C1 segment of cervical spinal cord (tissue), 14 donors: ENCODE measurements at places on chromosomes 11 and 22.

DNA sequence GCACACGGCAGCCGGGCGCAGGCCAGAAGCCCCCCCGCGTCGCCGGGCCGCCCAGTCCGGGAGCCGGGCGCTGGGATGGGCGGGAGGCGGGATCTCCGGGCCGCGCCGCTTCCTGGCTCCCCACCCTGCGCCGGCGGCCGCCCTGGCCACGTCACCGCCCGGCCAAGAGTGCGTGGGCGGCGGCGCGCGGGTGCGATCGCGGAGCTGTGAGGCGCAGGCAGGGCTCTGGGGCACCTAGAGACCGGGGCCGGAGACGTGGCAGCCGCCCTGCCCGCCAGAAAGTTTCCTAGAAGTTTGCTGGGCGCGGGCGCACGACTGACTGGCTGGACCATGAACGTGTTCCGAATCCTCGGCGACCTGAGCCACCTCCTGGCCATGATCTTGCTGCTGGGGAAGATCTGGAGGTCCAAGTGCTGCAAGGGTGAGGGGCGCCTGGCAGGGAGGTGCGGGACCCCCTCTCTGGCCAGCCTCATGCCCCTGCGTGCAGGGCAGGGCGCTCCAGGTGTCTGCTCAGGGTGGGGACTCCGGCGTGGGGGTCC lies at the start of gene KDELR3:
Gene KDELR3 (plus strand): TSS at position 193 of the 539 bp plus-strand sequence. CDS start 138 bp downstream, at position 331.
- DNase-seq = no peak

DNA sequence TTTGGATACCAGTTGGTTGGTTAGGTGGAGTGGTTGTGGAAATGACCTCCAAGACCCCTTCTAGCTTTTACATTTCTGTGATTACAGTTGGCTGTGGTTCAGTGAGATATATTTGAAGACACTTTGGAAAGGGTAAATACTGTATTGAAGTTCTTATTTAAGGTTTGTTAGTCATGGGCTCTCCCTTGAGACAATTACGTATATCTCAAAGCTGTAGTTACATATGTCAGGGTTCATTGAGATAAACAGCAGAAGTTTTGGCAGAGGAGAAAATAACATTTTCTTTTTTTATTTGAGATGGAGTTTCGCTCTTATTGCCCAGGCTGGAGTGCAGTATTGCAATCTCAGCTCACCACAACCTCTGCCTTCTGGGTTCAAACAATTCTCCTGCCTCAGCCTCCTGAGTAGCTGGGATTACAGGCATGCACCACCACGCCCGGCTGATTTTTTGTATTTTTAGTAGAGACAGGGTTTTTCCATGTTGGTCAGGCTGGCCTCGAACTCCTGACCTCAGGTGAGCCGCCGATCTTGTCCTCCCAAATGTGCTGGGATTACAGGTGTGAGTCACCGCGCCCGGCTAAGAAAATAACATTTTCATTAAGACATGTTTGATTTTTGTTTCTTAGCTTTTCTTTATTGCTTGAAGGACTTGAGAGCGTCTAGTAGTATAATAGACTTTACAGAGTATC lies 1.9 kb downstream of the RNF121 start:
- DNase-seq = no peak

- no peak for DNase-seq
Observed at GRCh38 chr11:2990617-2991451, 1.3 kb downstream of the NAP1L4 start.

GRCh38 chr11:26418386-26418912 lies 86.5 kb downstream of the ANO3 start:
- DNase-seq = no peak

DNA sequence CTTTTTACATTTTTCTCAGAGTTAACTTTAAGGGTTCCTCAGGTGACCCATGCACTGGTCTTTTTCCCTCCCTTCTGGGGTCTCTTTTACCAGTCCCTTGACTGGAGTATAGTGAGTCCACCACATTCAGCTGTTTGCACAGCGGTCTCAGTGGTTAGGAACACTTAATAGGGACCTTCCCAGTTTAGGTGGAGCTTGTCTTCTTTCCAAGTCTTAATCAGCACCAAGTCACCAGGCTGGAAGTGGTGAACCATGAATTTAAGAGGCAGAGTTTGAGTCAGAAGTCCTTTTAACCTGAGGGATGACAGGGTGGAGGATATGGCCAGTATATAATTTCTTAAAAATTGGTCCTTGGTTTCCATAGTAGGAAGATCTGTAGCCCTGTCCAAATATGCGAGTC lies 349.7 kb upstream of the MPPED2 start:
- no peak for DNase-seq

GRCh38 chr22:42001121-42001520 lies 2.5 kb downstream of the WBP2NL start:
- DNase-seq = no peak

DNA sequence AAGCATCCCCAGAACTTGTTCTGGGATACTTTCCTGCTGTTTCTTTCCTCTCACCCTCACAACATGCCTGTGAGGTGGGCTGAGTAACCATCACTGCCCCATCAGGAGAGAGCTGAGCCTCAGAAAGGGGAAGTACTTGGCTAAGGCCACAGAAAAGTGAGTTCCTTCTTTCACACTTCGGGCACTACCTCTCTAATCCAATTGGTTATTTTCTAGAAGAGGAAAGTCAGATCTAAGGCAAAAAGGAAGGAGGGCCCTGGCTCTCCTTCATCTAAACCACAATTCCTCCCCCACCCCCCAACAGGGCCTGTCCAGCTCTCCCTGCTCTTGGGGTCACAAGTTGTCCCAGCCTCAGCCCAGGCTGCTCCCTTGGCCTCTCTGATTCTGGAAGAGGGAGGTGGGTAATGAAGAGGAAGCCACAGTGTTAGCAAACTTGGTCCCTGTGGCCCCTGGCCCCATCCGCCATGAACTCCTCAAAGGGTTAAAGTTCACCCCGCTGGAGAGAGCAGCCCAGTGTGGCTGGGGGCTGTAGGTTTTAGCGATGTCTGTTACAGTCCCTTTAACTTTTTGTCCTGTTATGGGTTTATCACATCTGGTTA lies 34.0 kb downstream of the SLC22A12 start:
- no peak for DNase-seq

GRCh38 chr11:27933992-27934829 lies 173.7 kb downstream of the KIF18A start:
- DNase-seq = no peak

DNA sequence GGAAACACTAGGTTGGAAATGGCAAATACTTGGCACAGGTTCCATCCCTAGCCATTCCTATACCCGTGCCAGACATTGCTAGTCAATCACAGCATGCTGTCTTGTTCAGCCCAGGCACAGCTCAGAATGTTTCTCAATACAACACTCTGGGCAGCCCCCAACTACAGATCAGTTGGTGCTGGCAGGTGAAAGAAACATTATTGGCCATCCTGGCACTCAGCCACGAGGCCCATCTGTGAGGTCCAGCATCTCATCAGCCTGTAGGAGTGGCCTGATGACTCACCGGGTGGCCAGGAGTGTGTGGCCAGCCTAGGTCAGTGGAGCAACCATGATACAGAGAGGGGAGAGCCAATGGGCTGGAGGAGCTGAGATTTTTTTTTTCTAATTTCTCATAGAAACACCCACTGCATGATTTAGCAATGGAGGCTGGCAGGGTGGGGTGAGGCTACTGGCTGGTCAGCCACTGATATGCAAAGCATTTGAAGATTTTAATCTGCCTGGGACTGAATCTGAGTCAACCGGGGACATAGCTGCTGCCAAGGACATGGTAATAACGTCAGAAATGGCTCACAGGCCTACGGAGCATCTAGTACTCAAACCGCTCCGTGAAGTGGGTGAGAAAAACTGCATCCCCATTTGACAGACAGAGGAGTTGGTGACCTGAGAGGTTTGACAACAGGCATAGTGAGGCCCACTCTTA lies 5.4 kb downstream of the MYO18B start:
- no peak for DNase-seq

DNA sequence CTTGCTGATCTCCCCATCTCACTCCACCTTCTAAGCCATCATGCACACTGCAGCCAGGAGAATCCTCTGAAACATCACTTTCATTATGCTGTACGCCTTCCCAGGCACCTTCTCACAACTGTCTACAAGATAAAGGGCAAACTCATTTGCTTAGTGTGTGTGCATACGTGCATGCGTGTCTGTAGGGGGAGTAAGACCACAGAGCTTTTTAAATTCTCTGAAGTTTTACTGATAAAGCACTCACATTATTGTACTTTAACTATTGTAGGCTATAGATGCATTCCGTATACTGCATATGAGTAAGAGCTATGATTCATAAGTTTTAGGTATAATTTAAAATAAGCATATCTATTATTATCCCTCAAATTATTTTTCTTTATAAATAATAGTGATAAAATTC lies 15.3 kb upstream of the ANKK1 start:
- no peak for DNase-seq

- no peak for DNase-seq
Observed at GRCh38 chr11:60838132-60838531, 3.8 kb upstream of the CCDC86 start.

DNA sequence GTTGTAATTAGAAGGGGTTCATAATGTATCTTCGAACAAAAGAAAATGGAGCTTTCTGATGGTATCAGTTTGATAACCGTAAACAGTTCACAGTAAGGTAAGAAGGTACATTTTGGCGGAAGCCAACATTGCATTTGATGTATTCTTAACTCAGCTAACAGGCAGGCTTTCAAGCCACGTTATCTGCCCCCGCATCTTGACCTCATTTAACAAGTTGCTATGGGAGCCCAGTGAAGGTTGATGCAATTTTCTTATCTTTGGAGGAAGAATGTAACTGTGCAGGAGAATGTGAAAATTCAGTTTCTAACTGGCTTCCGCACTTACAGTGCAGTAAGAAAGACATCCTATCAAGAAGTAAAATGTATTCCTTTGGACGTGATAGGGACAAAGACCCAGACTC lies 110.6 kb downstream of the ETS1 start:
- no peak for DNase-seq

DNA sequence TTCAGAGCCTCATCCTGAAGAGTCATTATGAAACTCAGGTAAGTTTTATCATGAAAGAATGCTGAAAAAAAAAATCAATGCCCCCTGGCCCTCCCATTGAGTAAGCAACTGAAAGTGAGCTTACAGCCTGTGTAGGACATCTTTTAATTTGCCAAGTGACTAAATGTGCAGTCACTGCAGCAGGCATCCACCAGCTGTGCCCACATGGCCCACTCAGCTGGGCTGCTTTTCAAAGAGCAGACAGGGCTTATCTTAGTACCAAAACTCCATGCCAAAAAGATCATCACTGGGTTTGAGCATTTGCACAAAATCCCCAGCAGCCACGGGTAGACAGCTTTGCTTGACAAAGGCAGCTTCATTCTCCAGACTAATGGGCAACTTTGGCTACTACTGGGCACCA lies 709.7 kb downstream of the NTM start:
- DNase-seq = no peak

DNA sequence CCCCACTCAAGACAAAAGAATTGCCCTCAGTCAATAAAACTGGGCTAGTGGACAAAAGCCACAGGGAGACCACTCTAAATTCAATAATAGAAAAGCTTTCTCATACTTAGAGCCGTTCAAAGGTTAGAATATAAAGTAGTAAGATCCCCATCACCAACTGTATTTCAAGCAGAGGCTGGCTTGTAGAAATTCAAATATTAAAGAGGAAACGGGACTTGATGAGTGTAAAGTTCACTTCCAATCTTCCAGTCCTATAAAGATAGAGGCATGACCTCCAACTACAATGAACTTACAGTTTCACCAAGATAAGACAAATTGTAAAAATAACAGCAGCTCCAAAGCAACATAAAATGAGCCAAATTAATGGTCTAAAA lies 70.4 kb downstream of the CCDC34 start:
- DNase-seq = no peak

DNA sequence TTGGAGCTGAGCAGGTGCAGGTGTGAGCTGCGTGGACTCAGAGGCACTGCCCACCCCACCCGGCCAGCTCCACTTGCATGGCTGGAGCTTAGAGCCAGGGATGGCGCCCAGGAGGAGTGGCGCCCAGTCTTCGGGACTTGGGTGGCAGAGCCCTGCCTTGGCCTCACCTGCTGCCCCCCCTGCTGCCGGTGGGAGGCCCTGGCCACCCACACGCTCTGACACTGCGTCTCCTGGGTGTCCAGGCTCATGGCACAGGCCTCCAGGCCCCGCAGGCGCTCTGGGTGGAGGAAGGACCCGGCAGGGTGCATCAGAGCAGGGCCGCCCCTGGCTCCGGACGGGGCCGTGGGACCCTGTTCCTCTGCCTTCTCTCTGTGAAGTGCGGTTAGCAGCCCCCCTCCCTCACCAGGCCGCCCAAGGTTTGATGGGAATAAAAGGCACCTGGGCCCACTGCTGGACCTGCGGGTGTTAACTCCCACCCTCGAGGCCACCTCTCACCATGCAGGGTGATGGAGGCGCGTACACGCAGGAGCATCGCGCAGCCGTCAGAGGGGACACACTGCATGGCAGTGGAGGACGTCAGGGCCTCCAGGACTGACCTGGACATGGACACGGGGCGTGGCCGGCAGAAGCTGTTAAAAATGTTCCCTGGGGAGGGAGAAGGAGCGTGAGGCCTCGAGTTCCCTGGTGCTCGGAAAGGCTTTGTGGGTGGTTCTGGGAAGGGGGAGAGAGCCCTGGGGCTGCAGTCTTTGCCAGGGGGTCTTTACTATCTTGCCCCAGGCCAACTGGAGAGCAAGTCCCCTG lies 11.8 kb downstream of the IL17REL start:
- DNase-seq = no peak

DNA sequence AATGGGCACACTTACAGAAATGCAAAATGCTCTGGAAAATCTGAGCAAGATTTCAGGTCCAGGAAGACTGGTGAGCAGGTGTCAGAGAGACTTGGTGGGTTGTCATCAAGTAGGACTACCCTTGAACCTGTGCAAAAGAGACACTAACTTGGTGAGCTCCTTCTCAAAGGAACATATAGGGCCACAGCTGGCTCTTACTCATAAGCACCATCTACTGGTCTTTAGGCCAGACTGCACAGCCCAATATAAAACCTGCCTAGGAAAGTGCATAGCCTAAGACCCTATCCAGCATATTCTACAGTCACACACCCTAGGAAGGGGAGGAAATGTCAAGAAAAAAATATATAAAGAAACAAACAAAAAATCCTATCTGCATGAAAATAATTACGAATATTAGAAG lies 18.2 kb upstream of the OR10W1 start:
- no peak for DNase-seq

GRCh38 chr11:8873741-8874405 lies 37.1 kb upstream of the AKIP1 start:
- no peak for DNase-seq

GRCh38 chr11:127205688-127206217 lies 205.2 kb upstream of the KIRREL3 start:
- DNase-seq = no peak

DNA sequence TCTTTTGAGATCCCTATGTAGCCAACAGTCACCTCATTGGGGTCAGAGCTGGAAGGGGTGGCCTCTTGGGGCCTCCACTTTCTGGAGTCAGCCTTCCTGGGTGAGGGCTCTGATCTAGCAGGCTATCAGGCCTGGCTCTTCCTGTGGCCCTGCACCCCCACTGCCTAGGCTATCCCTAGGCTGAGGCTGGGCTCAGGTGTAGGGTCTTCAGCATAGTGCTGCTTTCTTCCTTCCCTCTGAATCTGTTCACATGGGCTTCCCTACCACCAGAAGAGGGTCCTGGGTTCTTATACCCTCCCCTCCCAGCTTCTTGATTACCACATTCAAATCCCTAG lies 456 bp upstream of the SPI1 start:
- no peak for DNase-seq
